ENCODE measurements at places on chromosomes 7 and 10. TPM values are rescaled to one million over a fixed set of nuclear protein-coding genes. Genes with fewer than 3 reads are reported as not detected.
A peak's percentile ranks its signal among the peaks of the same experiment; 100 is the strongest.

DNA sequence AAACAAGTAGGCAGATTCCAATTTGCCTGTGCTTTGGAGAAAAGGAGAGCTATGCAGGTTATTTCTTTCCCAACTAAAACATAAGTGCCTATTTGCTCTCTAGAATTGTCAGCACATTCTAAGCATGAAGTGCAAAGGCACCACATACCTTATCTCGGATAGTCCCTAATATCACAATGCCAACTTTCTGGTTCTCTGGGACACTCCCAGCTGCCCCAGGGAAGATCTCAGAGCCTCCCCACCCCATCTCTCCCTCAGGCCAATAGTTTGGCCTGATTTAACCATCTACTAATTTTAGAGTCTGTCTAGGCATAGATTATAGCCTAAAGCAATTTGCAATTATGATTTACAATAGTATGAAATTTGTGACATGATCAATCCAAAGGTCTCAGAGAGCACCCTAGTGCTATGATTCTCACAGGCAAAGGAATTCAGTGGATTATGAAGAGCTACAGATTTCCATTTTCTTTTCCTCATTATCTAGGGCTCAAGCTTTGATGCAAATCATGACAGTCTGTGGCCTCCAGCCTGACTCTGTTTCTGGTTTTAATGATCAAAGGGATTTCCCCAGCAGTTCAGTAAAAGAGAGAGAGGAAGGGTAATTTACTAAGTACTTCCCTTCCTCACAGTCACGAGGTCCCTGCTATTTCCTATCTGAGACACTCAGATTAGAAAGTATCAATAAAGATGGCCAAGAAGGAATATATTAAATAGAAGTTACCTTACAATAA, 29.0 kb upstream of the IL6 start:
- no peak for DNase-seq

GRCh38 chr10:84049645-84050011, 89.7 kb upstream of the GHITM start:
- no peak for DNase-seq

Gene CTTNBP2
- total RNA-seq, result 25.7 TPM

DNA sequence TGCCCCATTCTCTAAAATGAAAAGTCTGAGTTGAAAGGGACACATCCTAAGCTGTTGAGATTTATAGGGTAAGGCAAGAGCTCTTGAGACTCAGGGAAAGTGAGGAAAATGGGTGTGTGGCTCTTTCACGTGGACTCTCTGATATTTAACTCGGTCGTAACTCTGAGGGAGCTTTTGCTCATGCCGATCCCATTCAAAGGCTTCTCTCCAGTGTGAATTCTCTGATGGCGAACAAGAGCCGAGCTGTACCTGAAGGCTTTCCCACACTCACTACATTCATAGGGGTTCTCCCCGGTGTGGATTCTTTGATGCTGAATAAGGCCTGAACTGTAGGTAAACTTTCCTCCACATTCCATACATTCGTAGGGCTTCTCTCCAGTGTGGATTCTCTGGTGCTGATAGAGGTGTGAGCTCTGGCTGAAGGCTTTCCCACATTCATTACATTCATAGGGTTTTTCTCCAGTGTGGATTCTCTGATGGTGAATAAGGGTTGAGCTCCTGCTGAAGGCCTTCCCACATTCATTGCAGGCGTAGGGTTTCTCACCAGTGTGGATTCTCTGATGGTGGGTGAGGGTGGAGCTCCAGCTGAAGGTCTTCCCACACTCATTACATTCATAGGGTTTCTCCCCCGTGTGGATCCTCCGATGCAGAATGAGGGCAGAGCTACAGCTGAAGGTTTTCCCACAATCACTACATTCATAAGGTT, 10.4 kb downstream of the ZNF3 start:
- no peak for DNase-seq

- DNase-seq, result no peak
Measured at GRCh38 chr10:80324891-80325364, 31.6 kb downstream of the DYDC1 start.

DNA sequence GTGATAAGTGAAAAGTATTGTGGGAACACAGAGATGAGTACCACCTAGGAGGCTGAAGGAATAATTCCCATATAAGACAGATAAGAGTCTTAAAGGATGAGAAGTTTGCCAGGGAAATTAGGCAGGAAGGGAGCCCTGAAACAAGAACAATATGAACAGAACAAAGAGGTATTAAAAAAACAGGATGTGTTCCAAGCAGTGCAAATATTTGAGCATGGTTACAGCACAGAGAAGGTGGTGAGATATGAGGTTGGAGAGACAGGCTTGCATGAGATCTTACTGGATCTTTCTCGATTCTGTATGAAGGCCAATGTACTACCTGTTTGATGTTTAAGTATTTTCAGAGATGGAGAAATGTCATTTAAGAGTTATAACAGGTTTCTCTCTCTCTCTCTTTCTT, 20.3 kb downstream of the TAC1 start:
- no peak for DNase-seq

DNA sequence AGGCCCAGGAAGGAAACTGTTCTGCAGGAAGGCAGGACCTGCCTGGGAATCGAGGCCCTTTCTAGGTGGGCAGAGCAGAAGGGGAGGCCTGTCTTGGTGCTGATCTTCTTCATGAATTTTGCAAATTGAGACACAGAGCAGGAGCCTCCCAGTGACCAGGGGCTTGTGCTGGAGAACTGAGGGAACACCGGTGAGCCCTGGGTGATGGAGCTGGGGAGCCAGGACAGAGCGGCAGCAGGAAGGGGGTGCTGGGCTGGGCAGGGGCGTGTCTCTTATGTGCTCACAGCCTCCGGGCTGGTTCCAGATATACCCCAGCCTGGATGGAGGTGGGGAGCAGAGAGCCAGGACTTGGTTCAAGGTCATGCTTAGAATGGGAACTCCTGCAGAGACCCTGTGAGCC, 139.9 kb downstream of the C10orf105 start:
- no peak for DNase-seq

GRCh38 chr7:42605406-42606192, 306.3 kb downstream of the C7orf25 start:
- no peak for DNase-seq

DNA sequence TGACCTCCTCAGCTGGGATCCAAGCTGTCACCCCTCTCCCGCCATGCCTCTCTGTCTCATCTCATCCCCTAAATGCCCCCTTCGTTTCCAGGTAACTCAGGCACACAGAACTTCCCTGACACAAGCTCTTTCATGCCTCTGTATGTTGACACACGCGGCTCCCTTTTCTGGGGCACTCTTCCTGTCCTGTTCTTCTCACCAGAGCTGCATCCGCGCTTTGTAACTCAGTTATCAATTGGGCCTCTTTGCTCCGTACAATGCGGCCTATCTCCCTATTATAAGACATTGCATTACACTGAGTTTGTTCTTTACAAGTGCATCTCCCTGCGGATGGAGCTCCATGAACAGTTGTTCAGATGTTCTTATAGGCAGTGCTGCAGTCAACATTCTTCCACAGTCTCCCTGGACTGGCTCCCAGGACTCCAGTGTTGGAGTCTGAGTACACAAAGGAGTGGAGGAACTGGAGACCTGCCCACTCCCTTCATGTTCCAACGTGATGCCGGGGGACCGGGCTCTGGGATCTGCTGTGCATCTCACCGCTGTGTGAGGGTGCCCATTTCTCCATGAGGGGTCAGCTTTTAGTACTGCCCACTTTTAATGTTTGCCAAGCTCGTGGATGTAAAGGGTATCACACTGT, 56.9 kb upstream of the TNS3 start:
- DNase-seq, result no peak

- no peak for DNase-seq
Measured at GRCh38 chr7:99733448-99733847, 1.5 kb downstream of the CYP3A7 start.

DNA sequence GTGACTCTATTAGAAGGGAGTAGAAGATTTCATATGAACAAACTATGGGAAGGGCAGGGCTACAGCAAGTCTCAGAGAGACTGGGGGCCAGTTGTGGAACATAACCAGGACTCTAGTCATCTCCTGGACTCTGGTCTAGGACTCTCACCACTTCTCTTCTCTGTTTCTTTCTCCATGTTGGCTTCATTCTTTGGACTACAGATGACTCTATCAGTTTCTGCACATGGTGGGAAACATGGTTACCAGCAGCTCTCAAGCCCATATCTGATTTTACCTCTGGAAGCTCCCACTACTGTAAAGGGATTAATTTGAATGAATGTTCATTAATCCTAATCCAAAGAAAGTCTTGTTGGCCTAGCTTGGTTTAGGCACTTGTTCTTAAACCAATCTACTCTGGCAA, 84.7 kb downstream of the LRGUK start:
- no peak for DNase-seq

Gene C10orf105
- total RNA-seq, result not detected

Gene PARD3
- total RNA-seq, result 36.1 TPM

Gene FAM13C
- total RNA-seq, result 9.6 TPM

Gene AQP1
- 204 TPM for total RNA-seq

- no peak for DNase-seq
Measured at GRCh38 chr7:112504093-112504695, 23.4 kb downstream of the LSMEM1 start.

GRCh38 chr10:81995254-81995653, 120.3 kb downstream of the NRG3 start:
- DNase-seq, result no peak

Gene NPFFR1
- total RNA-seq, result not detected

Gene NKX2-3
- not detected for total RNA-seq

GRCh38 chr7:125670926-125671572, 741.4 kb upstream of the POT1 start:
- no peak for DNase-seq

DNA sequence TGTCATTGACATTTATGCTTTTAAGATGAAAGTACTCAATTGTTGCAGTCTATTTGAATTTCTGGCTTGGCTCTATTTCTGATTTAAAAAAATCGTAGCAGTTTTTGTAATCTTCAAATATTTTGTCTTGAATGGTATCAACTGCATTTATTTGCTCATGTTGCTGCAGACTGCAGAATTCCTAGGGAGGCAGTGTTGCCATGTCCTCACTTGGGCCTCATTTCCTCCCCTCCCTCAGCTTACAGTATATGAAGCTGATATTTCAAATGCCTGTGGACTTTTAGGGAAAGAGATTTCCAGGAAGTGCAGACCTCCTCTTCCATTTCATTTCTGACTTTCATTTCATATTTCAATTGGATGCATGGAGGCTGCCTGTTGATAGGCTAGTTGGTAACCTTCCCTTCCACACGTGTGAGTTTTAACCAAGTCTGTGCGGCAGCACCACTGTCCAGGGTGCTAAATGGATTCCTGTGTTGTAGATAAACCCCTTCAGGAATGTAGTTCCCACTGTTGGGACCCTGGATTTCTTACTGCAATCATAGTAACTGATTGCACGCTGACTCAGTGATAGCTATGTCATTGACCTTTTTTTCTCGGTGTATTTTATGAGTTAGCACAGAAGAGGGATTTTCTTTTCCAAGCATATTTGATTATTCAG, 17.5 kb downstream of the VPS50 start:
- DNase-seq, result no peak

Gene LRRC18
- total RNA-seq, result not detected

Gene ANKRD22
- total RNA-seq, result 13.5 TPM

Gene DENND2A
- total RNA-seq, result 7.3 TPM

GRCh38 chr7:6577369-6578113, at the start of gene ZDHHC4:
Gene ZDHHC4 (plus strand): TSS chr7:6577454. CDS start chr7:6580562, 3,108 bp downstream.
- DNase-seq, result peak; percentile 90

Gene AOC1
- 1.6 TPM for total RNA-seq

DNA sequence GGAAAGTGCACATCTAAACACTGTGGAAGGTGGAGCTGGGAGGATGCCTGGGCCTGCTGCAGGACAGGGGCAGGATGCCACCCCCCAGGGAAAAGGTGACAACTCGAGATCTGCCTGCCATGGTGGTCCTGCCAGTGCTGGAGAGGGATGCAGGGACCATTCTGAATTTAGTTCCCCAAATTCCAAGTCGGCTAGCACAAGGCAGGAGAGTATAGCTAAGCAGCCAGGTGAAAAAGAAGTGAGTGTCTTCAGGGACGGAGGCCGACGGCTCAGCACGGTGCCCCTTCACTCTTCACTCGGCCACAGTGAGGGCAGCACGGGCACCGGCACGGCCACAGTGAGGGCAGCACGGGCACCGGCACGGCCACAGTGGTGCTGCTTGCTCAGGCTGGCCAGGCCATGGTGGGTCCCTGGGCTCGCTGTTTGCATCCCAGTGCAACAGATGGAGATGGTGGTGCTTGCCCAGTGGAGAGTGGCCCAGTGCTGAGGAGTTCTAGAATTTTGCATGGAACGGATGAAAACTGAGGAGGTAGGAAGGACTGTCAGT, 161.3 kb upstream of the SHH start:
- DNase-seq, result no peak

DNA sequence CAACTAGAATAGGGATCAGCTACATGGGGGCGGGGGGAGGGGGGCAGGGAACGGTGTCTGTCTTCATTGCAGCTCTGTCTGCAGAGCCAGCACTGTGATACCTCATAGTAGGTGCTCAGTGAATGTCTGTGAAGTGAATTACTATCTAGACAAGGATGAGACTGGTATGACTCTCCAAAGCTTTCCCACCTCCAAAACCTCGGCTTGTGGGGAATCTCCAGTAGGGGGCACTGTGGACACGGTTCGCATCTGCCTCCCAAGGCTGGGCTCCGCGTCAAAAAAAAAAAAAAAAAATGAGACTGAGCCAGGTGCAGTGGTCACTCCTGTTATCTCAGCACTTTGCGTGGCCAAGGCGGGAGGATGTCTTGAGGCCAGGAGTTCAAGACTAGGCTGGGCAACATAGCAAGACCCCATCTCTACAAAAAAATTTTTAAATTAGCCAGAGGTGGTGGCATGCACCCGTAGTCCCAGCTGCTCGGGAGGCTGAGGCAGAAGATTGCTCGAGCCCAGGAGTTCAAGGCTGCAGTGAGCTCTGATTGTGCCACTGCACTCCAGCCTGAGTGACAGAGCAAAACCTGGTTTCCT, 9.6 kb downstream of the TRIM56 start:
- peak; percentile 53 for DNase-seq

DNA sequence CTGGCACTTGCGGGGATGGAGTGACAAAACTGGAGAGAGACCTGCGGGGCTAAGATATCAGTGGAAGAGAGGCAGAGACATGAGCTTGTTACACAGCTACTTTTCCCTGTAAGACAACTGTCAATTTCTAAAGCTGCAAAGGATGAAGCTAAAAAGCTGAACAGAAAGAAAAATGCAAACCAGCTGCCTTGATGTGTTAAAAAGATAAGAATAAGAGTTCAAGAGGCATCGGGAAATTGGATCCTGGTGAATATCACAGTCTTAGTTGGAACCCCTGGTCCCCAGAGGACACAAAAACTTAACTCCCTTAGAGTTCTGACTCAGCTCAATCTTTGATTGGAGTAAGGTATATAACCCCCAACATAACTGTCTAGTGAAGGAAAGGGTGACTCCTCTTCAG, 38.8 kb downstream of the VPS41 start:
- DNase-seq, result no peak

Gene FRMD4A
- total RNA-seq, result 46.1 TPM
